ENCODE measurements at places on chromosomes 2 and 18. TPM values are rescaled to one million over a fixed set of nuclear protein-coding genes. Genes with fewer than 3 reads are reported as not detected.

GRCh38 chr18:23532848-23533247, 29.5 kb downstream of the RMC1 start:
- no peak for DNase-seq
- no peaks in the 10 kb centered on the region for H3K27me3 ChIP-seq
- H3K36me3 ChIP-seq, result peaks cover 52% of the 10 kb centered on the region
- H3K27ac ChIP-seq, result no peak overlapping the region
- H3K4me3 ChIP-seq, result no peak overlapping the region
- no peaks in the 10 kb centered on the region for H3K4me1 ChIP-seq

DNA sequence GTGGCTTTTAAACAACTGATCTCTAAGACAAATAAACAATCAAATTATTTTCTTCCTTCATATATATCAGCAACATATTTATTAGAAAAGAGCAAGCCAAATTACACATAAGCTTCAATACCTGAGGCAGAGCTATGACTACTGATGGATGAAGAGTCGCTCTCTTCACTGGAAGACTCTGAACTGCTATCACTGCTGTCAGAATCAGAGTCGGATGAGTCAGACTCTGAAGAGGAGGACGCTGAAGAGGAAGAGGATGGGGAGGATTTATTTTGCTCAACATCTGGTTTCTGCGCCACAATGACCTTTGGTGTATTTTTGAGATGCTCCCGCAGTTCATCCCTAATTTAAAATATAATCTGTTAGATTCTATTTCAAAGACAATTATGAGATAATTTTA, 56.7 kb downstream of the CWC22 start:
- H3K27me3 ChIP-seq, result no peaks in the 10 kb centered on the region
- H3K4me1 ChIP-seq, result no peaks in the 10 kb centered on the region
- no peak overlapping the region for H3K4me3 ChIP-seq
- no peak overlapping the region for H3K27ac ChIP-seq
- DNase-seq, result no peak

DNA sequence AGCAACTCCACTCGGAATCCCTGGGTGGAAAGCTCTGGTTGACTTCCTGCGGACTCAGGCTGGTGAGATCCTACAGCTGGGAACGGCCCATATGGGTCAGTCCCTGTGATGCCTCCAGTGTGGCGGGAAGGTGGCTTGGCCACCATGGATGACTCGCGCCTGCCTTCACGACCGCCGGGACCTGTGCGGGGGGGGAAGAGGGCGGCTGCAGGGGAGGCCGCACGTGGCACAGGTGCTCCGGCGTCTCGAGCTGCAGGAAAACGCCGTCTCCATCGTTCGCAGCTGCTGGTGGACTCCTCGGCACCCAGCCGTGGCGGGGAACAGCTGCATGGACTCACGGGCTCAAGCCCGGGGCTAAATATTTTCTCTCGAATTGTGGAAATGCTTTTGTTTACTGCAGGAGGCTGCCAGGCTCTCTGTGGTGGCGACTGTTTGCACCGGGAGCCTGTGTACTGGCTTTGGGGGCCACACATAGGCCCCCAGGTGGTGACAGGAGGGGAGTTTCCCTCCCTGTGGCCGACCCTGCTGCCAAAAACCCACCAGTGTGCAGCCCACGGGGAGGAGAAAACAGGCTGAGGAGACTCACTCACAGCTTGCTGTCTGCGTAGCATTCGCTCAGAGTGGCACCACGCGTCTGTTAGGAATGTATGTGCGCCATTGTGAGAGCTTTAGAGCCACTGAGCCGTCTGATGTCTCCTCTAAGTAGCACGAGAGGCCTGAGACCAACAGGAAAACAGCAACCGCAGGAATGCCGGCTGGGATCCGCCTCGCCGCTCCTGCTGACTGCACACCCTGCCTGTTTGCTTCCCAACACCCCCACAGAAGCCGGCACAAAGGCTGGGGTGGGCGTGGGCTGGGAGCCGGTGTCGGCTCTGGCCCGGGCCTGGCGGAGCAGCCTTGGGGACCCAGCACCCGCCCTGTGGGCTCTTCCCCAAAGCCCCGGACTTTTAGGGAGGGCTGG, 89.2 kb downstream of the NFATC1 start:
- no peak for DNase-seq
- H3K4me3 ChIP-seq, result no peak overlapping the region
- no peaks in the 10 kb centered on the region for H3K36me3 ChIP-seq
- no peak overlapping the region for H3K27ac ChIP-seq

DNA sequence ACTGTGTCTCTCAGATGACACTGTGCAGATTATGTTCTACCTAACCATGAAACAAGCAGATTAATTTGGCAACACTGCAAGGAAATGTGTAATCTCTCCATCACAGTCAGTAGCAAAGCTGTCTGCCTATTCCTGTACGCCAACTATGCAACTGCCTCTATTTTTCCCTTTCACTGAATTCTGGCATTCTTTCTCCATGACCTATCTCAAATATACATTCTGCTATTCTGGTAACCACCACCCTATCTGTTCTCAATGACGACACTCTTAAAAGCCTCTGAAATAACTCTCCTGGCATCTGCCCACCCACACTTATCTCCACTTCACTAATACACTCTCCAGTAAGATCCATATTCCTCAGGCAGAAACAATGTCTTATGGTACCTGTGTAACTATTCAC, 78.7 kb downstream of the ABCA12 start:
- H3K36me3 ChIP-seq, result no peaks in the 10 kb centered on the region
- H3K27me3 ChIP-seq, result no peaks in the 10 kb centered on the region
- DNase-seq, result no peak
- no peaks in the 10 kb centered on the region for H3K4me1 ChIP-seq

- no peak overlapping the region for H3K27ac ChIP-seq
- no peak for DNase-seq
- H3K4me1 ChIP-seq, result no peaks in the 10 kb centered on the region
- no peaks in the 10 kb centered on the region for H3K36me3 ChIP-seq
- H3K27me3 ChIP-seq, result no peaks in the 10 kb centered on the region
- no peak overlapping the region for H3K4me3 ChIP-seq
Measured at GRCh38 chr18:68394705-68395104, 320.2 kb downstream of the TMX3 start.

DNA sequence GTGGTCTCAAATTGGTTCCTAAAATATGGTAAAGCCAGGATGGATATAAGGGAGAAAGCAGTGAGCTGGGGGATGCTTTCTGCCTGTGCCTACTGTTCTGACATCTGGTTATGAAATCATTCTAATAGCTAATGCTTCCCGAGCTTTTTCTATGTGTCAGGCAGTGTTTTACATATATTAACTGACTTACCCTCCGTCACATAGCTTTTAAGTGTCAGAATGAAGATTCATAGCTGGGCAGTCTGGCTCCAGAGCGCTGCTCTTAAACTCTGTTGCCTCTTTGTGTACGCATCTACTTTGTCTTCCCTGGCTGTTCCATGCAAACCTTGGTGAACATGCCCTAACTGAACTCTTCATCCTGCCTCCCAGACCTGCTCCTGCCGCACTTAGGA, 195.7 kb downstream of the LPIN1 start:
- peaks cover 2% of the 10 kb centered on the region for H3K36me3 ChIP-seq
- DNase-seq, result no peak
- H3K27ac ChIP-seq, result no peak overlapping the region
- H3K4me3 ChIP-seq, result no peak overlapping the region

GRCh38 chr18:32548688-32549087, 78.0 kb upstream of the GAREM1 start:
- no peaks in the 10 kb centered on the region for H3K27me3 ChIP-seq
- H3K36me3 ChIP-seq, result no peaks in the 10 kb centered on the region
- H3K4me3 ChIP-seq, result no peak overlapping the region

- no peak overlapping the region for H3K27ac ChIP-seq
- peaks cover 12% of the 10 kb centered on the region for H3K4me1 ChIP-seq
- no peak overlapping the region for H3K4me3 ChIP-seq
- peaks cover 5% of the 10 kb centered on the region for H3K36me3 ChIP-seq
- H3K27me3 ChIP-seq, result no peaks in the 10 kb centered on the region
Measured at GRCh38 chr2:37096568-37096967, 12.2 kb downstream of the GPATCH11 start.

DNA sequence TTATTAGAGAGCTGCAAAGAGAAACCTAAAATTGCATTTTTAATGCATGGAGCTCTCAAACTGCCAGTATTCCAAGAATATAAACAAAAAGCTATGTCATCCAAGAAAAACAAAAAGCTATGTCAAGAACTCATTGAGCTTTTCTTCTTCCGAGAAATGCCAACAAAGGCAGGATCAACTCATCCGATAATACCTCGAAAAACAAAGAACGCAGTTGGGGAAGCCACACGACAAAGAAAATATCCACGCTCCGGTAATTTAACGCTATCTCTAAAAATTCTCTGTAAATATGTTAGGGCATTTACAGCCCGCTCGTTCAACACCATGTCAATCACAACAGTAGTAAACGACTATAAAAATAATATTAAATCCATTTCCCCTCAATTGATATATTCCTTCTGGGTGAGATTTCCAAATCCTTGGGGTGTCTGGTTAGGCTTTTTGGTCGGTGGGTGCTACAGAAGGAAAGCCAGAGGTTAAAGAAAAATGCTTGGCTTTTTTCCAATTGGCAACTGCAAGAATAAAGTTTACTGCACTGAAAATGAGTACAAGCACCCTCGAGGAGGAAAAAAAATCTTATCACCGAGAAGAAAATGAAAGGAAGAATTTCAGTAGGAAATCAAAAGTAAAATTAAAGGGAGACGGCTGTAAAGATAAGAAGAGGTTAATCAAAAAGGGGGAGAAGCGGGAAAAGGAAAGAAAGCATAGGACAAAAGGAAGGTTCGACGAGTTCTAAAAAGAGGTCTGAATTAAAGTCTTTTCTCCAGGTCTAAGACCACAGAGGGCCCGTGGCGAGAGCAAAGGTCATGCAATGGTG, 856 bp downstream of the TIA1 start:
- DNase-seq, result no peak
- H3K36me3 ChIP-seq, result no peaks in the 10 kb centered on the region
- no peaks in the 10 kb centered on the region for H3K27me3 ChIP-seq
- peak overlapping the region; percentile 96 for H3K27ac ChIP-seq

- H3K36me3 ChIP-seq, result no peaks in the 10 kb centered on the region
- H3K4me1 ChIP-seq, result peaks cover 30% of the 10 kb centered on the region
- peak overlapping the region; percentile 18 for H3K27ac ChIP-seq
- H3K4me3 ChIP-seq, result no peak overlapping the region
Measured at GRCh38 chr18:63229971-63230370, 89.6 kb downstream of the BCL2 start.

- no peak overlapping the region for H3K27ac ChIP-seq
- DNase-seq, result no peak
- H3K4me1 ChIP-seq, result no peaks in the 10 kb centered on the region
Measured at GRCh38 chr2:84866122-84866521, 14.8 kb downstream of the TRABD2A start.

DNA sequence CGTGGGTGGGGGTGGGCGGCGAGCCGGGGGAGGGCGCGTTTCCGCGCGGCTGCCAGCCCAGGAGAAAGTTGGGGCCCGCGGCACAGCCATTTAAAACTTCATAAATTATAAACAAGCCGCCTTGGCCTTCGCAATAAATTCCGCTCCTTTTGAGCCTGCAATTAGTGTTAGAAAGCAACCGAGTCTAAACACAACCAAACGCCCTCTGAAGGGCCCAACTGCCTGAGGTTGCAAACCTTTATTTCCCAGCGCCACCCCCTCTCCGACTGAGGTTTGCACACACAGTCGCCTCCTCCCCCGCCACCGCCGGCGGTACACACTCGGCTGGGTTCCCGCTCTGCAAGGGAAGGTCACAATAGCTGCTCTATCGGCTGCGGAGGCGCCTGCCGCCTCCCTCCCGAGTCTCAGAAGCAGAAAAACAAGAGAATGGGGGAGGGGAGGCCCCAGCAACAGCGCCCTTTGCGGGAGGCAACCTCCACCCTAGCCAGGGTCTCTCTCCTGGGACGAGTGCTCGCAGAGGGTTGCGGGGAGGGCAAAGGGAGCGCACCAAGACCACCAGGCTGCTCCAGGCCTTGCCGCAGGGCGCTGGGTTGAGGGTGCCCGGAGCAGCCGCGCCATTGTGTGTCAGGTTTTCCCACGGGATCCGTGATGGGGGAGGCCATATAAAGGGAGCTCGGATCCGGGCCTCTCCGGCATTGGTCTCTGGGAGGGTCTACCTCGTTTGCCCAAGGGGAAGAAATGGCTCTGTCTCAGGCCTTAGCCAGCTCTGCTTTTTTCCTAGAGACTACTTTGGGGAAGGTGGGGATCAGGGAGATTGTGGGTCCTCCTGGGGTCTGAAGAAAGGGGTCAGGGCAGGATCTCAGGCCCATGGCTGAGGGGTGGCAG, 13.4 kb upstream of the HOXD1 start:
- H3K27ac ChIP-seq, result no peak overlapping the region
- no peak for DNase-seq
- H3K4me1 ChIP-seq, result no peaks in the 10 kb centered on the region
- H3K36me3 ChIP-seq, result no peaks in the 10 kb centered on the region

DNA sequence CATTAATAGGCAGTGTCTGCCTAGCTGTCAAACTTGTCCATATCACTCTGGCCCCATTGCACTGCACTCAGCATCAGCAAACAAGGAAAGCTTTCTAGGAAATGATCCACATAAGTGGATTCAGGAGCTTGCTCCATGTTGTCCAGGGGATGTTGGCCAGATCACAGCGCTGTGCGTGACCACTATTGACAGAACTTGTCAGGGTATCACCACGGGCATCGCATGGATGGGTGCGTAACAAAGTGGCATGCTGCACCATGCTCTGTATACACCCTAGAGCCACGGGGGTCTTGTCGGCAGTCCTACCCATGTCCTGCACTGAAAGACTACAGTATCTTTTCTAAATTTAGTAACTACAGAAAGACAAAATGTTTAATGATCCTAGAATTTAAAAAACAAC, 15.6 kb downstream of the SATB2 start:
- H3K27ac ChIP-seq, result no peak overlapping the region
- DNase-seq, result no peak
- H3K4me1 ChIP-seq, result no peaks in the 10 kb centered on the region

DNA sequence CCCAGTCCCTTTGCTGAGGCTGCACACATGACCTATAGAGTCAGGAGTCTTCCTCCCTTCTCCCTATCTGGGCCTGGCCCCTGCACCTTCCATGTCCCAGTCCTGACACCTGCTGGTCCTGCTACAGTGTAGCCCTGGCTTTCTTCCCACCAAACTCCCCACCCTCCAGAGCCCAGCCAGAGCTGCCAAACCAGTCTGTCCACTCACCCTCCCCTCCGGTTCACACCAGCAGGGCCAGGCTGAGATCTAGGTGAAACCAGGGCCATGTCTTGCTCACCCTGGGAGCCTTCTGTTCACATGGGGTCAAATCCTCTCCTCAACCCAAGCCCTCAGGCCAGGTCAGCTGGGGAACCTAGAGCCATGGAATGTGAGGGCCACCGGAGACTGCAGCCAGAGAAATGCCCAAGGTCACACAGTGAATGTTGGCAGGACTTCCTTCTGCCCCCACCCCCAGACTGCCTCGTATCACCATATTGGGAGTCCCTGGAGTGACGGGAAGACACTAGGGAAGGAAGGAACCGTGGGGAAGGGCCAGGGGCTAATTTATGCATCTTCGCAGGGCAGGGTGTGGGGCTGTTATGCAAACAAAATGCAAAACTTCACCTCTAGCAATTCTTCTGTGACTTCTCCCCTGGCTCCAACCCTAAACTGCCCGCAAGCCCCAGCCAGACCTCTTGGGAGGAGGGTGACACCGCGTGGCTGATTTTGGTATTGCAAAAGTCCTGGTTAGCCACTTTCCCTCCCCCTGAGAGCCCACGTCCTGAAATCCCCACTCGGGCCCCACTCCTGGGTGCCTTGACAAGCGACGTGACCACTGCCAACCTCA, 14.6 kb downstream of the TNS1 start:
- no peaks in the 10 kb centered on the region for H3K4me1 ChIP-seq
- no peak overlapping the region for H3K4me3 ChIP-seq
- no peak for DNase-seq
- no peaks in the 10 kb centered on the region for H3K36me3 ChIP-seq

ERLEC1 gene
- total RNA-seq, result 22.5 TPM

IL18RAP gene
- 0.54 TPM for total RNA-seq

SMC6 gene
- 41.5 TPM for total RNA-seq

PXDN gene
- 0.58 TPM for total RNA-seq

DSG4 gene
- 0.16 TPM for total RNA-seq

ADRA2B gene
- 0.10 TPM for total RNA-seq

TMEM178A gene
- total RNA-seq, result not detected

CERKL gene
- total RNA-seq, result not detected

Measured in GM12878 (cell line).